MM.1S (cell line): ENCODE measurements at places on chromosomes 11 and 22.

DNA sequence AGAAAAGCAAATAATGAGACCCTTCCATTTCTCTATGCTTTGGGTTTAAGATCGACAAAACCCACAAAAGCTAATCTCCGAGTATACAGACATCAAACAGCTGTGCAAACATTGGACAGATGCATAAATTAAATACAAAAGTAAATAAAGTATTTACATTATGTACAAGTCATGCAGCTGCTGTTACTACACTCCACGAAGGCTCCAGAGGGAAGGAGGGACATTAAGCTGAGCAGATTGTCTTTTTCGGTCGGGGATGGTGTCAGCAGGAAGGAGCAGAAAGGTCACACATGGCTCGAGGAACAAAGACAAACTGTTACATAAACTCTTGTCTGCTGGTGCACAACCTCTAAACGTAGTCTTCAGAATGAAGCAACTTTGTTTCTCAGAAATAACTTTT is 88.8 kb upstream of the BARX2 start:
- DNase-seq: no peak

DNA sequence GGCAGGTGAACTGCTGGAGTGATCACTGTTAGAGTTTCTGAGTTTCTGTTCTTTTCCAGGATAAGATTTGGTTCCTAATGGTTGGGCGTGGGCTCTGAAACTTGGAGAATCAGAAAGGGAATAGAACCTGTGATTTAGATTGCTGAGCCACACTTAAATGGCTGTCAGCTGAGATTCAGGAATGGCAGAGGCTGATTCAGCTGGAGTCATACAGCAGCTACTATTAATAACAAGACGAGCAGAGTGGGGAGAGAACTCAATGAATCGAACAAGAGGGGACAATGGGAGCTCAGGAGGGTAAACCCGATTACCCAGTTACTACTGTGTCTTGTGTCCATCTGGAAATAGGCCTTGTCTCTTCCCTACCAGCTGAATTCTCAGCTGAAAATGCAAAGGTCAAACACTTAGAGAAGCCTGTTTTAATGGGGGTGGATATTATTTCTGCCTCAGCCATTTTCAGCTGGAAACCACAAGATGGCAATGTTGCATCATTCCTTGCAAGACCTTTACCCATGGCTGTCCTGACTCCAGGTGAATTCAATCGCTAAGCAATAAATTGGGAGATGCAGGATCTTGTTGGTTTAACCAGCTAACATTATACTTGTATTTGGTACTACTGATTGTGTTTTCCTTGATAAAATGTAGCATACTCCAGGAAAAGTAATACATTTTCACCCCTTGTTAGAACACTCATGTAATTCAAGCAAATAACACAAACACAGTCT is 104.5 kb upstream of the RAG2 start:
- peak; percentile 55 for DNase-seq

- DNase-seq: peak; percentile 32
These were observed 617 bp downstream of the CSKMT start for GRCh38 chr11:62665599-62666258.

DNA sequence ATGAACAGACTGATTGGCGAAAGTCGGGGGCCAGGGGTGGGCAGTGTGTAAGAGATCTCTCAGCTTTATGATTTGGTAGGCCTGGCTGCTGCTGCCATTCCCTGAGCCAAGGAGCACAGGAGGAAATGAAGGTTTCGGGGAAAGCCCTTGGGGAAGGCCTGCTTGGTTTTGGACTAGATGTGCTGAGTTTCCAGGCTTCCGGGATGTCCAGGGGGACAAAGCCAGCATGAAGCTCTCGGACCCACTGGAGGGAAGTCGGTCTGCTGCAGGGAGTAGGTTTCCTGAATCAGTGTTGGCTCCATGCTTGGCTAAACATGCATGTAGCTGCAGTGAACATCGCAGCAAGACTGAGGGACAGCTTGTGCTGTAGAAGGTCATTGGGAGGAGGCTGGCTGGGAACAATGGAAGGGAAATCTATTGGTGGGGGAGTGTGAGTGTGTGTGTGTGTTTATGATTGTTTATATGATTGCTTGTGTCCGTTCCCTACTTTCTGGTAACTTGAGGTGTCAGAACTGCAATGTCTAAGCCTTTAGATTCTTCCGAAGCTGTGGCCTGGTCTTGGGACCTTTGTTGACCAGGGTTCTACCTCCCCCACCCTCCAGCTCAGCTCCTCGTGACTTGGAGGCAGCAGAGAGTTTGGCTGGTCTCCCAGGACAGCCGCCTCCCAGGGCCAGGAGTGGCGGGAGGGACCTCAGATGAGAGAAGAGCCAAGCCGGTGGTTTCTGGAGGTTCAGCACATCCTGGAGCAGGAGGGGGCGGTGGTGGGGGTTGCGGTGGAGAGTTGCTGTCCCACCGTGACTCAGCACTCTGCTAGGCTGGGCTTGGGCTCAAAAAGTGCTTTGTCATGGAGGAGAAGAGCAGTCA is 4.0 kb upstream of the FTH1 start:
- peak; percentile 21 for DNase-seq
